Activated CD4-positive, alpha-beta T cell treated with anti-CD3 and anti-CD28 coated beads for 48 hours (primary cell): ENCODE measurements at places on chromosomes 3 and 15.

GRCh38 chr3:30114918-30115317, 491.5 kb upstream of the TGFBR2 start:
- no peak for DNase-seq

DNA sequence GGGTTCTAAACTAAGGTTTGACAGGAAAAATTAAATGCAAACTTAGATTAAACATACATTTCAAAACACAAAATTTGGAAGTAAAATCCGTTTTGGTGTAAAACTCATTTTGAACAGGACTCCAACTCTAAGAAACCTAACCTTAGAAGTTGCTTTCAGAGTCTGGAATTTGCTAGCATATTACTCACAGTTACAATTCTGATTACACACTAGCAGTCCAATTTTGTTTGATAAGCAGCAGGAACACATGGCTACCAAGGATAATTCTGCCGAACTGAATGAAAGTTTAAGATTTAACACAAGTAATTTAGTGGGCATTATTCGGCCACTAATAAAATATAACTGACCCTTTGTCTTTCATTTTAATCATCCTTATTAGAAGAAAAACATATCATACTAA, 49.6 kb downstream of the FRMD5 start:
- no peak for DNase-seq

- no peak for DNase-seq
These were observed 83.1 kb downstream of the CPN2 start for GRCh38 chr3:194267744-194268653.

DNA sequence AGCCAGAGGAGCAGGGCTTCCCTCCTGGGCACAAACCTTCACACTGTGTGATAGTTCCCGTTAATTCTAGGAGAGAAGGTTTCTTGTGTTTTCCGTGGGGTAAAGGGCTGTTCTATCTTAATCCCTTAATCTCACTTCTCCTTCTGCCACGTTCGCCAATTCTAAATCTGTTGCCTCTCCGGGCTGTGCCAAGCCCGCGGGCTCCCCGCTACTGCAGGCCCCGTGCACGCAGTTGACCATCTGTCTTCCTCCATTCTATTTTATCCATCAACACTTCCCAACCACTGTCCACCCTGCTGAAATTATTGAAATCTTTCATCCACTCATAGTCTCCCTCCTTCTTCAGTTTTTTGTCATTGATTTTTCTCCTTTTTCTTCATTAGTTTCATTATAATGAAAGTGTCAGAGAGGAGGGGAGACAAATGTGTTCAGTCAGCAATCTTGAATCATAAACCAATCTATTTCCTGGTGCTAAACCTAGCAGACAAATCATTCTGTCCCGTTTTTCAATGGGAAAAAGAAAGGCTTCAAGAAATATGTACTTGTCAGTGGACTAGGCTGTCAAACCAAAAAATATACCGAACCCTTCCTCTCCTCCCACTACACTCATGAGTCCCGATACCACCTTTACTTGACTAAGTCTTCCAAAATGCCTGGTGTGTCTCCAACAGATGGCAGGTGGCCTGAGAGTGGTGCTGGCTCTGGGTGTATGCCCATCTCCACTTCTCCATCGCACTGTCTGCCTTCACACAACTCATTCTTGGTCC, 39.6 kb downstream of the SLCO2A1 start:
- DNase-seq = no peak

- DNase-seq = no peak
These were observed 307.9 kb upstream of the ROPN1 start for GRCh38 chr3:124299831-124300230.
